ENCODE measurements at places on chromosomes 5 and 9. TPM values are rescaled to one million over a fixed set of nuclear protein-coding genes. Genes with fewer than 3 reads are reported as not detected.
A peak's percentile ranks its signal among the peaks of the same experiment; 100 is the strongest.

- H3K36me3 ChIP-seq: no peaks in the 10 kb centered on the region
- no peak overlapping the region for H3K27ac ChIP-seq
- no peaks in the 10 kb centered on the region for H3K4me1 ChIP-seq
Measured at GRCh38 chr5:80759866-80760577, 105.2 kb upstream of the DHFR start.

Gene GGTA1
- not detected for total RNA-seq

Gene SH3RF2
- total RNA-seq: 172 TPM

GRCh38 chr9:71626395-71626794, 141.9 kb downstream of the CEMIP2 start:
- H3K4me3 ChIP-seq: no peak overlapping the region
- no peaks in the 10 kb centered on the region for H3K27me3 ChIP-seq
- no peak overlapping the region for H3K27ac ChIP-seq

DNA sequence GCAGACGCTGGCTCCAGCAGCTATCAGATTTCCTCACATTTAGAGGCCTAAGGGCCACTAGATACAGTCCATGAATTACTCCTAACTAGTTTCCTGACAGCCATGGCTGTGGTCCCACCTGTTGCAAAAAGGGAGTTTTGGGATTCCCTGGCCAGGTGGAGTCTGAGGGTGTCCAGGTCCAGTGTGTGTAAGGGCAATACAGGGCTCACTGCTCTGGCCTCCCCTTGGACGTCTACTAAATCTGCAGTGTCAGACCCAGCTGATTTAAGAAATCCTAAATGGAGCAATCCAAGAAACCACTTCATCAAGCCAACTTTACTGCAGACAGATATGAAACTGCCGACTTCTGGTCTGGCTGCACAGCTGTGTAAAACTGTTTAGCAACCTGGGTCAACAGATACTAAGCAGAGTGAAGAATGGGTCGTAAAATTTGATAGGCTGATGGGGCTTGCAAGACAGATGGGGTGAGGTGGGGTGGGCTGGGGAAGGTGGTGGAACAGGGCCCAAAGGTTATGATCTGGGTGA, 116.4 kb downstream of the GADD45G start:
- no peak overlapping the region for H3K27ac ChIP-seq
- no peaks in the 10 kb centered on the region for H3K36me3 ChIP-seq
- H3K27me3 ChIP-seq: no peaks in the 10 kb centered on the region
- peaks cover 4% of the 10 kb centered on the region for H3K4me1 ChIP-seq

GRCh38 chr5:159787837-159788236, 128.4 kb upstream of the ADRA1B start:
- no peaks in the 10 kb centered on the region for H3K36me3 ChIP-seq
- no peaks in the 10 kb centered on the region for H3K4me1 ChIP-seq
- H3K4me3 ChIP-seq: no peak overlapping the region
- no peak for DNase-seq
- peak overlapping the region; percentile 27 for H3K27ac ChIP-seq

- H3K27me3 ChIP-seq: no peaks in the 10 kb centered on the region
- no peak overlapping the region for H3K27ac ChIP-seq
- no peaks in the 10 kb centered on the region for H3K36me3 ChIP-seq
- no peaks in the 10 kb centered on the region for H3K4me1 ChIP-seq
- no peak for DNase-seq
Measured at GRCh38 chr9:10268531-10269485, 344.0 kb downstream of the PTPRD start.

DNA sequence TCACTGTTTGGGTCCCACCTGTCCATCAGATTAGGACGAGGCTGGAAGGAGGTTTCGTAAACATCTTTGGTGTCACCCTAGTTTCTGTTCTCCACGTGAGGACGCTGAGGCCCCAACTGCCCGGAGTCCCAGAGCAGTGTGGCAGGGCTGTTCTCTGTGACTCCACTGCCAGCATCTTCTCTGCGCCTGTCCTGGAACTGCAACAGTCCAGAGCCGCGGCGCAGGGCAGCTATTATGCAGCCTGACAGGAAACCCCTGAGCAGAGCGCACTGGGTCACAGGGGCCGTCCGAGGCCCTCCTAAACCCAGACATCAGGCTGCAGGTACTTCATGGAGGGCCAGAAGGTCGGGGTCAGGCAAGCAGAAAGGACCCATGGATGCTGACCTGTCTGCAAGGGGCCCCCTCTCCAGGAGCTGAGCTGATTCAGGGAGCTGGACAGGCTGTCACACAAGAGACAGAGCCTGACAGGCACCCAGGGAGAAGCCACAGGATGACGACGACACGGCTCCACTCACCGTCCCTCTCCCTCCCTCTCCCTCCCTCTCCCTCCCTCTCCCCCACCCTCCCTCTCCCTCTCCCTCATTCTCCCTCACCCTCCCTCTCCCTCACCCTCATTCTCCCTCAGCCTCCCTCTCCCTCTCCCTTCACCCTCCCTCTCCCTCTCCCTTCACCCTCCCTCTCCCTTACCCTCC, 31.7 kb downstream of the DBH start:
- no peak overlapping the region for H3K27ac ChIP-seq
- DNase-seq: no peak
- no peaks in the 10 kb centered on the region for H3K4me1 ChIP-seq
- H3K36me3 ChIP-seq: no peaks in the 10 kb centered on the region
- H3K4me3 ChIP-seq: no peak overlapping the region

GRCh38 chr5:171421331-171422262, 2.1 kb downstream of the FGF18 start:
- peaks cover 27% of the 10 kb centered on the region for H3K4me1 ChIP-seq
- peaks cover 29% of the 10 kb centered on the region for H3K27me3 ChIP-seq
- H3K4me3 ChIP-seq: no peak overlapping the region
- no peak overlapping the region for H3K27ac ChIP-seq

Gene CDK7
- 14.6 TPM for total RNA-seq

GRCh38 chr5:27511061-27511460, 472.7 kb upstream of the CDH9 start:
- H3K36me3 ChIP-seq: no peaks in the 10 kb centered on the region
- H3K27ac ChIP-seq: no peak overlapping the region
- no peaks in the 10 kb centered on the region for H3K4me1 ChIP-seq
- no peak for DNase-seq

DNA sequence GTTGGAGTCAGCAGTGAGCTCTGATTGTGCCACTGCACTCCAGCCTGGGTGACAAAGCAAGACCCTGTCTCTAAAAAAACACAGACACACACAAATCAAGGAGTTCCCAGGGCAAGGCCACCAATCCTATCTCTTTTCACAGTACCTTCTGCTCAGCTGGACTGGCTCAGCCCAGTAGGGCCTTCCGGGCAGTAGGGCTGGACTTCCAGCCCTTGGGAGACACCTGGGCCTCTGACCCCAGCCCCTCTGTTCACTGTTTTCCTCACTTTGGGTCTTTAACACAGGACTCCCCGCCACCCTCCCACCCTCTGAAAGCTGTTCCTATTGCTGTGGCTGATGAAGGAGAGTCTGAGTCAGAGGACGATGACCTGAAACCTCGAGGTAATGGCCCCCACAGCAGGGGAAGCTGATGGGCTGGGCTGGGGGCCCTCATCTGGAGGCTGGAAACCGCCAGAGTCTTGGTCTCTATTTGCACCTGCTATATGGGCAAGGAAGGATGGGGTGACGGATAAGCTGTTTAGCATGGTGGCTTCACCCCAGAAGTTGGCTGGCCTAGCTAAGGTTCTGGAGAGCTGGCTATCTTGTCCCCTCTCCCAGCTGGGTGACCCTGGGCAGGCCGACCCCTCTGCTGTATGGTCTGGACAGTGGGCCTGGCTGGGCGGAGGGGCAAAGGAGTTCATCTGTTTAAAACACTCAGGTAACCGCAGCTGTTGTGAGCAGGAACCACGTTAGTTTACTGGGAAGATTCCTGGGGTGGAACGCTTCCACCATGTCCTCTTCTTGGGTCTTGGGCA, 25.6 kb downstream of the USP20 start:
- H3K4me3 ChIP-seq: no peak overlapping the region
- H3K27ac ChIP-seq: no peak overlapping the region
- DNase-seq: no peak
- peaks cover 12% of the 10 kb centered on the region for H3K36me3 ChIP-seq
- H3K27me3 ChIP-seq: no peaks in the 10 kb centered on the region

DNA sequence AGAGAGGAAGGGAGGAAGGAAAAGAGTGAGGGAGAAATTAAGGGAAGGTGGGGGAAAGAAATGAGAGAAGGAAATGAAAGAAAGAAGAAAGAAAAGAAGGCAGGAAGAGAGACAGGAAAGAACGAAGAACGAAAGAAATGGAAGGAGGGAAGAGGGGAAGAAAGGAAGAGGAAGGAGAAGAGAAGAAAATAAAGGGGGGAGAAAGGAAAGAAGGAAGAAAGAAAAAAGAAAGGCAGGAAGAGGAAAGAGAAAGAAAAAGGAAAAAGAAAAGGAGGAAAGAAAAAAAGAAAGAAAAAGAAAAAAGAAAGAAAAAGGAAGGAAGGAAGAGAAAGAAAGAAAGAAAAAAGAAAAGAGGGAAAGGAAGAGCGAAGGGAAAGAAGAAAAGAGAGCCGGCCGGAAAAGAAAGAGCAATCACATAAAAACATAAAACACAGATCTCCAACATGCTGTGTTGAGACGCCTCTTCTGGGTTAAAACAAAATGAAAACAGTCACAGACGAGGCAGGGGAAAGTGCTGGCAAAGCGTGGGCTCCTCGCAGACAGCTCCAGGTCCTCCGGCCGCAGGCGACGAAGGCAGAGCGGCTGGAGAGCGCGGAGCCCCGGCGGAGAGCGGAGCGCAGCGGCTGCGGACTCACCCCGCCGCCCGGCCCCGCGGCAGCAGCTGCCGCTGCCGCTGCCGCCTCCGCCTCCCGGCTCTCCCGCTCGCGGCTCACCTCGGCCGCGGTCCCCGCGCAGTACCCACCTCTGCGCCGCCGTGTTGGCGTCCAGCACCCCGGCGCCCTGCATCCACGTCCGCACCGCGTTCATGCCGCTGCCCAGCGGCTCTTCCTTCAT, 896 bp downstream of the EBF1 start:
- H3K4me1 ChIP-seq: no peaks in the 10 kb centered on the region
- no peak for DNase-seq
- peak overlapping the region; percentile 42 for H3K4me3 ChIP-seq
- H3K27me3 ChIP-seq: peaks cover 96% of the 10 kb centered on the region
- H3K27ac ChIP-seq: peak overlapping the region; percentile 66
- no peaks in the 10 kb centered on the region for H3K36me3 ChIP-seq

- H3K4me3 ChIP-seq: no peak overlapping the region
- no peaks in the 10 kb centered on the region for H3K4me1 ChIP-seq
- DNase-seq: no peak
- no peaks in the 10 kb centered on the region for H3K27me3 ChIP-seq
Measured at GRCh38 chr5:154794525-154795234, 39.5 kb downstream of the LARP1 start.

Gene SOHLH1
- not detected for total RNA-seq

DNA sequence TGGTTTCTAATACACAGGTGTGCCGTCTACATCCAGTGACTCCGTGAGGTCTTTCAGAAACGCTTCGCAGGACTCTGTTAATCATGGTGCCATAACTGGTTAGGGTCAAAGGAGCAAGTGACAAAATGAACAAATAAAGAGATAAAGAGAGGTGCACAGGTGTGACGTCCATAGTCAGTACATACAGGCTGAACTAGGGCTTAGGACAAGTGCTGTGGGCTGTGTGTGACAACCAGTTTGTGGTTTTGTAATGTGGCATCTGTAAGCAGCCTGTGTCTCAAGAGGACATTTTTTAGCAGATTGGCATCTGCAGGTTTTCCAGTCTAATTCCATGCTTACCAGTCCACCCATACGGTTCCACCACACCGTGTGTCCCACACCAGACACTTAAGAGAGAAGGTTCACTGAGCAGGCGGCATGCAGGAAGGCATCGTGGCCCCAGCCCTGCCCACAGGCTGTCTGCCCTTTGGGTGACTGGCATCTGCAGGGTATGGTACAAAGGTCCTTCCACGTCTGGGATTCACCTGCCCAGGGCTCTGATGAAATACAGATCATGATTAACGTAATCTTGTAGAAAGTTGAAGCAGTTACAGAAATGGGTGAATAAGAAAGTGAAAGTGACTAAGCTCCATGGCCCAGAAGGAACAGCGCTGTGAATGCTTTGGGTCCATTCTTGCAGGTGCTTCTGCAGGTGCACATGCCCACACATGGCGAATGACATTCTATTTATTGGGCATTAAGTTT, 26.9 kb downstream of the SRD5A1 start:
- H3K27ac ChIP-seq: no peak overlapping the region
- peak; percentile 30 for DNase-seq
- H3K4me1 ChIP-seq: no peaks in the 10 kb centered on the region
- peaks cover 13% of the 10 kb centered on the region for H3K36me3 ChIP-seq
- H3K4me3 ChIP-seq: no peak overlapping the region

Gene QSOX2
- total RNA-seq: 4.4 TPM

GRCh38 chr9:89598926-89599325, 5.9 kb upstream of the GADD45G start:
- peaks cover 8% of the 10 kb centered on the region for H3K4me1 ChIP-seq
- no peaks in the 10 kb centered on the region for H3K27me3 ChIP-seq
- H3K36me3 ChIP-seq: no peaks in the 10 kb centered on the region
- DNase-seq: no peak
- no peak overlapping the region for H3K27ac ChIP-seq
- H3K4me3 ChIP-seq: no peak overlapping the region

DNA sequence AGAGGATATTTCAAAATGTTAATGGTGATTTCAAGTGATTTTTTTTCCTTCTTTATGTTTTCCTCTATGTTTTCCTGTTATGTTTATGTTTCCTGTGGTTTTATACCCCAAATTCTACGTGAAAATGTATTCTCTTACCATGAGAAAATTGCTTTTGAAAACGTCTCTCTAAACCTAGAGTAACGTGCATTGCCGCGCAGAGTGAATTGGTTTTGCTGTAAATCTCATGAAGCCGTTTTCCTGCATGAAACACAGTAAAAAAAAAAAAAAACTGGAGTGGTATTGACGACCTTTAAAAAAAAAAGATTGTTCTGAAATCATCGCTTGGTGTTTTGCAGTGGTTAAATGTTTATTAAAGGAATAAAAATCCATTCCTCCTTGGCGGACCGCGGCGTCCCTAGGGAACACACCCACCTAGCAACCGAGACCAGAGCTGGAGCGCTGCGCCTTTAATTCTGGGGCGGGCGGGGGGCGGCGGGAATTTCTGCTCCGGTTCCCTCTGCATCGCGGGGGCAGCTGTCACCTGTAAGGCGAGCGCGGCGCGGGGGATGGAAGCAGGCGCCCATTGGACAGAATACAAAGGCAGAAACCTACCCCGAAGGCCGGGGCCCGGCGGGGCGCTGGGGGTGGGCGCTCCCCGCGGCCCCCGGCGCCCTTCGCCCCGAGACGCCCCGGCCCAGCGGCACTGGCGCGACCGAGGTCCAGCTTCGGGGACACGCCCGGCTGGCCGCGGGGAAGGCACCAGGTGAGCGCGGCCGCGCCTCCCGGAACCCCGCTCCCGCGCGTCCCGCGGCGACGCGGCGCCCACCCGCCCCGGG, at the start of gene SOWAHA:
Gene SOWAHA (plus strand): TSS at position 522 of the 818 bp plus-strand sequence. CDS start 320 bp downstream, outside the sequence.
- H3K4me1 ChIP-seq: peaks cover 3% of the 10 kb centered on the region
- no peaks in the 10 kb centered on the region for H3K36me3 ChIP-seq
- peaks cover 53% of the 10 kb centered on the region for H3K27me3 ChIP-seq
- peak; percentile 60 for DNase-seq

Gene PTCD2
- total RNA-seq: 2.2 TPM

DNA sequence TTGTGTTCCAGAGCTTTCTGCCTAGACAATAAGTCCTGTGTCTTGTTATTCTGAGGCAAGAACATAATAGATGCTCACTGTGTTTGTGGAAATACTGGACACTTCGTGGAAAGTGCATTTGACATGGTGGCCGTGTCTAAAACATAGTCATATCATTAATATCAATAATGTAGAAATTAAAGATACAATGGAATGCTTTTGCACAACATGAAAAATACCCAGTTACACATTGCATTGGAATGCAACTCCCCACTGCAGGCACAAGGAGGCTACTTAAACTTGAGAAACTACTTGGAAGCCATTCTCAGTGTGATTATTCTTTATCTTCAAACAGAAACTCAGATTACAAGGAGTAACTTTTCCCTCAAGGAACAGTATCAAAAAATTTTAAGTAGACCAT, 145.3 kb upstream of the ZNF462 start:
- H3K27me3 ChIP-seq: no peaks in the 10 kb centered on the region
- DNase-seq: no peak
- no peaks in the 10 kb centered on the region for H3K36me3 ChIP-seq
- H3K4me3 ChIP-seq: no peak overlapping the region
- no peak overlapping the region for H3K27ac ChIP-seq
